IPS DF 6.9 (cell line): ENCODE measurements at places on chromosomes 6 and 20.

- peak; percentile 63 for DNase-seq
Measured at GRCh38 chr6:106084106-106084988, 1.8 kb upstream of the PRDM1 start.

DNA sequence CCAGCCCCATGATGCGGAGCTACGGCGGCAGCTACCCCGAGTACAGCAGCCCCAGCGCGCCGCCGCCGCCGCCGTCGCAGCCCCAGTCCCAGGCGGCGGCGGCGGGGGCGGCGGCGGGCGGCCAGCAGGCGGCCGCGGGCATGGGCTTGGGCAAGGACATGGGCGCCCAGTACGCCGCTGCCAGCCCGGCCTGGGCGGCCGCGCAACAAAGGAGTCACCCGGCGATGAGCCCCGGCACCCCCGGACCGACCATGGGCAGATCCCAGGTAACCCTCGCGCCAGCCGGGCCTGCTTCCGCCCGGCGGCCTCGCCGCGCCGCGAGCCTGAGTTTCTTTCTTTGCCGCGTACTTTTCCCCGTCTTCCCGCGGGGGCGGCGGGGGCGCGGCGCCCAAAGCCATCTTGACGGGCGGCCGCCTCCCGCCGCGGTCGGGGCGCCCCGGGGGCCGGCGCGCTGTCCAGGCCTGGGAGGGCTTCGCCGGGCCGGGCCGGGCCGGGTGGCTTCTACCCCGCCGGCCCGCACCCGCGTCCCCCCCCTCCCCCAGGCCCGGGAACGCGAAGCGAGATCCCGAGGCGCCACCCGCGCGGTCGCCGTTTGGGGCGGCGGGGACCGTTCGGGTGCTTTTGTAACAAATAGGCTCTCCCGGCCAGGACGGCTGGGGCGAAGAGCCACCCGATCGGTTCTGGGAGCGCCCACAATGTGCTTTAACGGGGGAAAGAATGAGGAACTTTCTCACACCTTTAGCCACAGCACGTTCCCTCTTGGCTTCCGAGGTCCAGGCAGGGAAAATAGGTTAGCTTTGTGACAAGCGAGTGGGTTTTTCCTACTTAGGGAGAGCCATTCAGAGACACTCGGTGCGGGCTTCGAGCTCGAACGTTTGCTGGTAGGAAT, 2.3 kb downstream of the ARID1B start:
- DNase-seq: no peak

GRCh38 chr6:46491628-46492547, 639 bp upstream of the RCAN2 start:
- no peak for DNase-seq

DNA sequence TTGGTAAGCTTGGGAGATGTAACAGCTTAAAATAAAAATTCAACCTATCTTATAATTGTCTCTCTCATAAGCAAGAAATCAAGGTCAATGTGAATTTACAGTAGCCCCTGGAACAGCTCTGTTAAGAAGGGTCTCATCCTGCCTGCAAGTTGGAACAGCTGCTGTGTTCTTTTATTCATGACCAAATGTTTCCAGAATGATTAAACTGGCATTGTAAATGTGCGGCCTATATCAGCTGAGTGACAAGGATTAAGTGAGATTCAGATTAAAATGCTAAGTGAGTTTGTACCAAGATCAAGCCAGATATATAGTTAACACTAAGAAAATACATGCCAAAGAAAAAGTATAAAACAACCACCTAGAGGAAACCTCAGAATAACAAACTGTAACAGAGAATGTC, 45.3 kb upstream of the NRSN1 start:
- DNase-seq: no peak

GRCh38 chr6:90039911-90040310, 145.6 kb downstream of the GJA10 start:
- DNase-seq: no peak

DNA sequence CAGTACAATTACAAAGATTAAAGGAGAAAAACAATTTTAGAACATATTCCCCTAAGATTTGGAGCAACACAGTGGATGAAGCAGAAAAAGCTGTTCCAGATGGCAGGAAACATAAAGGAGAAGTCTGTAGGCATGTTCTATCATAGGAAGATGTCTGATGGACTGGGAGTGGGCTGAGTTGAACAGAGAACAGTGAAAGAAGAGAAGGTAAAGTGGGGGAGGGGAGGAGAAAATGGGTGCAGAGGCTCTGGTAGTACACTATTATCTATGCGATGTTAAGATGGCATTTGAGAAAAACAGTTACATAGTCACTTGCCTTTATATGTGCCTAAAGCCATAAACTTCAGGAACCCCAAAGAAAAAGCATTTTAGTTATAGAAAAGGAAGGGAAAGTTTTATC, 4.2 kb upstream of the PHIP start:
- DNase-seq: no peak

GRCh38 chr6:133894795-133895358, 6.0 kb downstream of the TCF21 start:
- DNase-seq: no peak

GRCh38 chr6:24194978-24195700, 69.1 kb downstream of the NRSN1 start:
- no peak for DNase-seq

DNA sequence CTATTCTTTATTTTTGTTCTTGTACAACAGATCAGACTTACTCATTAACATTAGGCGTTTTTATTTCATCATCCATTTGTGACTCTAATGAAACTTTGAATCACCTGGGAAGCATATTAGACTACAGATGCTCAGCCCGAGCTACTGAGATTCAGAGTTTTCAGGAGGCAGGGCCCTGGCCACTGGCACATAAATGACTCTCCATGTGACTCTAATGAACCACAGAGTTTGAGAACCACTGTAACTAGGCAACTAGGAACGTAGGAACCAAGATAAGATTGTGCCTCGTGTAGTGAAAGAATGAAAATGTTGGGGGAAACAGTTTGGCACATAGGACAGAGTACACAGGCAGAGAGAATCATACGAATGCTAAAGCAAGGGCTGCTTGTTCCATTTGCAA, 405.9 kb upstream of the BTBD3 start:
- DNase-seq: no peak

GRCh38 chr6:109460161-109460829, 4.7 kb upstream of the MICAL1 start:
- no peak for DNase-seq

DNA sequence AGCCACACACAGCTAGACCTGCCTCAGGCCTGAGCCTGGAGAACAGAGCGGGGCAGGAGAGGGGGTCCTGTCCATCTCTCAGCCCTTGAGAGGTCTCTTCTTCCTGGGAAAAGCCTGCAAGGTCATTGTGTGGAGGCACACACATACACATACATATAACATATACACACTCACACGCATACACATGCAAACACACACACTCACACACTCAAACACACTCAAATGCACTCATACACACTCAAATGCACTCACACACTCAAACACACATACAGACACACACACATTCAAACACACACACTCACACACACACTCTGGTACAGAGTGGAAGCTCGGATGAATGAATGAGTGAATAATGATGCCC, 515 bp downstream of the TLDC2 start:
- no peak for DNase-seq

- no peak for DNase-seq
Measured at GRCh38 chr20:535958-536357, 7.6 kb downstream of the CSNK2A1 start.

- no peak for DNase-seq
Measured at GRCh38 chr6:13668291-13668928, 43.2 kb downstream of the RANBP9 start.

DNA sequence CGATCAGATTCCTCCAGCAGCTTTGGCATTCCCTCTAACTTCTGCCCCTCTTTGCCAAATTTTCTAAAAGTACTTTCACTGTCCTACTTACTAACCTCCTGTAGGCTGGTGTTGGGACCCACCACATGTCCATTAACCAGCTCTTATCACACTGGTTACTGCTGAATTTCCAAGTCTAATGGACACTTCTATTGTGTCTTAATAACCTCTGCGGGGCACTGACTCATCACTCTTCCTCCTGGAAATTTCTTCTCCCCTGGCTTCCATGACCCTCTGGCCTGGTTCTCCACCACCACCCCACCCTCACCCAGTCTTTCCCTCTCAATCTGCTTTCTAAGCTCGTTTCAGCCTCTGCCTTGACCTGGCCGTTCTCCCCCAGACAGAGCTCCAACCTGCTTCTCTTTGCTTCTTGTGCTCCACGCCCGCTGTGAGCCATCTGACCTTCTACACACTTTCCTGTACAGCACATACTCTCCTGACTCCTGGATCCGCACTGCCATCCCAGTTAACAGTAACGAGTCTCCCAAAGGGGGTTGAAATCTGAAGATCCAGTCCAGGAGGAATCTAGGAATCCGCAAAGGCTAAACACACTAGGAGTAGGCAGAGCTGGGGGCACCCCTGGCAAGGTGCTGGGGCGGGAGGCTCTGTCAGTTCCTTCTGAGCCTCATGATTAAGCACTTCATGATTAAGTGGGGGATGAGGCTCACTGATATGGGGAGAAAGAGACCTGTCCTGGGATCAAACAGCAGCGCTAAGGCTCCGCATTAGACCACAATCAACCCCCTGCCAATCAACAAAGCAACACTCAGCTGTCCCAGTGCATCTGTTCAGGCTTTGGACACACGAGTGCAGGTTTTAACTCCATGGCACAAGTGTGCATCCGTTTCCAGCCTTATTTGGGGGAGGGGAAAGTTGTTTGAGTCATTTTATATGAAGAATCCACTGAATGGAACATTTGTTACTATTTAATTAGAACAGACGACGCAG, 146.3 kb downstream of the LY86 start:
- DNase-seq: no peak

DNA sequence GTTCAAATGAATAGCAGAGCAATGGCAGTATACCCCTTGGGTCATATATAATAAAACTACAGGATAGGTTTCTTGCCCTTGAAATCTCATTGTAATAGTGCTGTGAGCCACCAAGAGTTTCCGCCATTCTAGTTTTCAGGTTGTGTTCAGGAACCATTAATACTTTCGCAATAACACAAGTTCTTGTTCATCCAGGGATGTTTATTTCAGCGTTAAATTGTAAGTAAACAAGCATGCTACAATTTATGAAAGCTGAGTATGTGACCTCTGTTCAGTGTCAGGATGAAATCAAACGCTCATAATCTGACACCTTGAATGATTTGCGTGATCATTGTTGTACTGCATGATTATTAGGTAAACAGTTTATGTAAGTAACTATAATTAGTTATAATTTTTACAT, 22.8 kb downstream of the ANKS1A start:
- no peak for DNase-seq

DNA sequence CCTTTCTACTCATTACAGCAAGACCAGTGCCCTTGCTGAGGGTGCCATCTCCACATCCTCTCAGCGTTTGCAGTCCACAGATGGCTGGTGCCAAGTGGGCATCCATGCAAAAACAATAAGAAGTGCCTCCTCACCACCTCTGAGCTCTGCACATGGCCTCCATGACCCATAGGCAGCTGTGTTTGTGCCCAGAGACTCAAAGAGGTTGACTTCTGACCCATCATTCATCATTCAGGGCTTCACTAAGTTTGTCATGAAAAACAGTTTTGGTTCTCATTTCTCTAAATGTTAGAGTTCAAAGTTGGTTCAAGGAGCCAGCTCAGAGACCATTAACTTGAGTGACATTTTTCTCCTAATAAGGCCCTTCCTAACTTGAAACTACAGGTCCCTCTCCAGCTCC, 512.6 kb upstream of the MAP3K7 start:
- no peak for DNase-seq

GRCh38 chr20:2814076-2814475, 711 bp upstream of the C20orf141 start:
- no peak for DNase-seq
